ENCODE measurements at places on chromosomes 7 and 10. TPM values are rescaled to one million over a fixed set of nuclear protein-coding genes. Genes with fewer than 3 reads are reported as not detected.

Gene COBL
- 3.2 TPM for total RNA-seq

Gene ARHGAP21
- 55.6 TPM for total RNA-seq

Gene CALN1
- total RNA-seq: not detected

Gene ABCB4
- 0.02 TPM for total RNA-seq

Gene EPDR1
- 74.5 TPM for total RNA-seq

Gene BMS1
- total RNA-seq: 25.4 TPM

Gene PLEKHS1
- 0.04 TPM for total RNA-seq

Gene CUBN
- total RNA-seq: 0.15 TPM

Gene ADO
- 18.0 TPM for total RNA-seq

Gene PRKCQ
- total RNA-seq: 4.5 TPM

Gene SPACDR
- 0.98 TPM for total RNA-seq

Gene ADAM22
- total RNA-seq: 0.26 TPM

Gene TMEM106B
- 35.8 TPM for total RNA-seq

Gene ADRB1
- 1.1 TPM for total RNA-seq

Gene PSD
- total RNA-seq: 0.29 TPM

Gene EMX2
- total RNA-seq: not detected

Gene CALCR
- 0.05 TPM for total RNA-seq

Gene NPC1L1
- 0.09 TPM for total RNA-seq

Gene FAM237B
- 0.04 TPM for total RNA-seq

Gene PODXL
- 51.5 TPM for total RNA-seq

Gene ACBD7
- 1.2 TPM for total RNA-seq

Gene CARD11
- 2.7 TPM for total RNA-seq

Gene ZCWPW1
- total RNA-seq: 1.4 TPM

Gene SPDYE3
- total RNA-seq: not detected

Gene MINDY3
- 15.0 TPM for total RNA-seq

Gene NDUFB2
- total RNA-seq: 285 TPM

Gene NPSR1
- total RNA-seq: not detected

Gene SLC13A1
- total RNA-seq: not detected

Gene NACAD
- 0.46 TPM for total RNA-seq

Gene NEUROD6
- total RNA-seq: not detected

Gene RINT1
- 12.6 TPM for total RNA-seq

Gene KIFBP
- 46.3 TPM for total RNA-seq

Gene LIPM
- total RNA-seq: not detected

Gene PNLIP
- total RNA-seq: 0.16 TPM

Gene OGDHL
- 0.41 TPM for total RNA-seq

Gene ZNF273
- total RNA-seq: 2.5 TPM

Gene CFAP43
- total RNA-seq: 0.61 TPM

Gene CTNNA3
- not detected for total RNA-seq

Gene FAM180A
- 0.05 TPM for total RNA-seq

Gene NUTM2B
- total RNA-seq: 0.43 TPM

Gene EPHB6
- total RNA-seq: 0.20 TPM

Gene TRA2A
- total RNA-seq: 81.9 TPM

Gene CTTNBP2
- total RNA-seq: 0.67 TPM

Gene COL13A1
- 0.21 TPM for total RNA-seq

Gene FBXL13
- total RNA-seq: 0.38 TPM

Measured in A549 treated with dexamethasone at 1 μM for 4 hours (cell line).